Naive thymus-derived CD4-positive, alpha-beta T cell (primary cell): ENCODE measurements at places on chromosomes 11 and 22. TPM values are rescaled to one million over a fixed set of nuclear protein-coding genes. Genes with fewer than 3 reads are reported as not detected.

The SCN3B gene
- not detected for total RNA-seq

The TTC36 gene
- total RNA-seq = 1.8 TPM

The THY1 gene
- total RNA-seq = not detected

The ABTB2 gene
- 0.24 TPM for total RNA-seq

The ART5 gene
- total RNA-seq = not detected in 2 replicates

The SLC22A8 gene
- not detected for total RNA-seq

The OR5A1 gene
- total RNA-seq = not detected

The TNNI2 gene
- total RNA-seq = not detected

The PGR gene
- total RNA-seq = not detected

The UCP3 gene
- total RNA-seq = 6.7 TPM

The ELFN2 gene
- 0.65 TPM for total RNA-seq

The MS4A12 gene
- total RNA-seq = not detected

The SHANK3 gene
- not detected for total RNA-seq

The RAC2 gene
- total RNA-seq = 292 TPM

The PHOX2A gene
- total RNA-seq = not detected in 2 replicates

The OR4D5 gene
- not detected in 2 replicates for total RNA-seq

The VPREB1 gene
- total RNA-seq = not detected

The CYP2D6 gene
- 12.7 TPM for total RNA-seq

The HIRA gene
- 21.2 TPM for total RNA-seq

The OR51B5 gene
- not detected for total RNA-seq

The C11orf91 gene
- total RNA-seq = not detected
